Central memory CD4-positive, alpha-beta T cell (primary cell): ENCODE measurements at places on chromosomes 6 and 20.

DNA sequence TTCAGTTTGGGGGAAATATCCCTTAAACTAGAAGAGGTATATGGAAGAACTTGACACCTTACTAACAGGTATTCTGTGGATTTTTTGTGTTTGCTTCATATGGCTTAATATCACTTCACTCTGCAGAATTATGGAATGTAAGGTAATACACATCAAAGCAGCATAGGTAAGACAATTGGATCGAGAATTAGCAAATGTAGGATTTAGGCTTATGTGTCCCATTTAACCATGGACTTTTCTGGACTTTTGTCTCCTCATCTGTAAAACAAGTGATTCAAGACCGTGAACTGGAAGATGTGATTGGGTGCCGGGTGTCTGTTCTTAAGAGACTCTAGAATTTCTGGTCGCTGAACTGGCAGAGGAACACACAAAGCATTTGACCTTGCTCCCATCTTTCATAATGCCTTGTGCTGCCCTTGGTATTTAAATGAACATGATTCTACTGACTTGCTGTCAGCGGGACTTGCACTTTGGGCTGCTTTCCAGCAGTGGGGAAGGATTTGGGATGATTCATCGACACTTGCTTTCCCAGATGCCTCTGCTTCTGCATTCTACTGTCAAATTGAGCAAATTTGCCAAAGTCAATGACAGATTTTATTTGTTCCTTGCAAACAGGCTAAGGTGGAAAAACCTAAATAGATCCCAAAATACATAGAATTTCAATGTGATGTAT is 199.8 kb downstream of the PLCB1 start:
- no peak for DNase-seq

DNA sequence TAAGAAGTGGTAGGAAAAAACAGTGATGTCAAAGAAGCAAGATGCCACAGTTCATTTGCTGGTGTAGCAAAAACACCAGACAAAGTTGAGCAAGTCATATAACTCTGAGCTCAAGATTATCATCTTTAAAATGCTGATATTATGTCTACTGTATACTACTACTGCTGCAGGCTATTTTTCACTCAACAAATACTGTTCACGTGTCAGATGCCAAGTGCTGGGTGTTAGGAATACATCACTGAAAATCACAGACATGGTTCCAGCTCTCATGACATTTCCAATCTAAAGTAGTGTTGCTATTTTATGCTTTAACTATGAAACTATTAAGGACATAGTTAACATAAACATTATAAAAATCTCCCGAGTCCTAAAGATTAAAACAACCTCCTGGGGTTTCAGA is 163.0 kb downstream of the NKAIN2 start:
- DNase-seq, result no peak

GRCh38 chr6:157242791-157243190 is 80.5 kb downstream of the TMEM242 start:
- DNase-seq, result no peak

DNA sequence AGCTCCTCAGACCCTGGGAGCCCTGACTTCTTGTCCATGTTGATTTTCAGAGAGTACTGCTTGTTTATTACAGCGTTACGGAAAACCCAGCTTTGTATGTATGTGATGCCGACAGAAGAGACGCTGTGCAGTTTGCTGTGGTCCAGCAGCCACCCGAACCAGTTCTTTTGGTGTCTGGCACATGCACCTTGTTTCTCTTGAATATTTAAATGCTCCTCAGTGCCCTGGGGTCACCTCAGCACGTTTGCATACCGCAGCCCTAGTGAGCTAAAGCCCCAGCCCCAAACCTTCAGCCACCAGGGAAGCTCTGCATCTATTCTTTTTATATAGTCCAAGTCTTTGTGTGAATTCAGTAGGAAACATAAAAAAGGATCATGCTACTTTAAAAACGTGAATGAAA is 39.9 kb downstream of the AFDN start:
- DNase-seq, result no peak

DNA sequence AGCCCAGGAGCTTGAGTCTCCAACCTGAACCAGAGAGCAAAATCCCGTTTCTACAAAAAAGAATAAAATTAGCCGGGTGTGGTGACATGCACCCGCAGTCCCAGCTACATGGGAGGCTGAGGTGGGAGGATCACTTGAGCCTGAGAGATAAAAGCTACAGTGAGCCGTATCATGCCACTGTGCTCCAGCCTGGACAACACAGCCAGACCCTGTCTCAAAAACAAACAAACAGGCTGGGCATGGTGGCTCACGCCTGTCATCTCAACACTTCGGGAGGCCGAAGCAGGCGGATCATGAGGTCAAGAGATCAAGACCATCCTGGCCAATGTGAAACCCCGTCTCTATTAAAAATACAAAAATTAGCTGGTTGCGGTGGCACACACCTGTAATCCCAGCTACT is 11.4 kb upstream of the PTCRA start:
- DNase-seq, result no peak

DNA sequence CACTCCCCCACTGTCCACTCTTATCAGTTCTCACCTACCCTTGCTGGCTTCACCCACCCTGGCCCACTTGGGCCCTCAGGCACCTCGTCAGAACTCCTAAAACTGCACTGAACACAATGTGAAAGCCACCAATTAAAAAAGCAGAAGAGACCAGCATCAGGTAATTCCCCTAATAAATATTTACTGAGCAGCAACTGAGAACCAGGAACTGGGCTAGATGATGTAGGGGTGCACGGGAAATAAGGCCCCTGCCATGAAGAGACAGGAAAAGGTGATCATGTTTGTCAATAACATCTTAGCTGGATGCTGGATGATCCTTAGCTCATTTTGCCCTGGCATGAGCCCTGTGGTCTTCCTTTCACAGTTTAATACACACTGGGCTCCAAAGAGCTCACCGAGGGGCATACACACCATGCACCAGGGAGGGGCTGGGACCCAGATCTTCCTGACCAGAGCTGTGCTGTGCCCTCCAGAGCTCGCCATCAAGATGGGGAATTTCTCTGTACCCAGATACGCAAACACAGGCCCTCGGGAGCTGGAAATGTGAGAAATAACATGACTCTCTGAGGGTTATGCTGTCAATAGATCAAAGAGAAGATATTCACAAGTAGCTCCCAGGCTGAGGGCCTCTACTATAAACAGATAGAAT is 113.6 kb upstream of the SLC22A16 start:
- DNase-seq, result no peak

DNA sequence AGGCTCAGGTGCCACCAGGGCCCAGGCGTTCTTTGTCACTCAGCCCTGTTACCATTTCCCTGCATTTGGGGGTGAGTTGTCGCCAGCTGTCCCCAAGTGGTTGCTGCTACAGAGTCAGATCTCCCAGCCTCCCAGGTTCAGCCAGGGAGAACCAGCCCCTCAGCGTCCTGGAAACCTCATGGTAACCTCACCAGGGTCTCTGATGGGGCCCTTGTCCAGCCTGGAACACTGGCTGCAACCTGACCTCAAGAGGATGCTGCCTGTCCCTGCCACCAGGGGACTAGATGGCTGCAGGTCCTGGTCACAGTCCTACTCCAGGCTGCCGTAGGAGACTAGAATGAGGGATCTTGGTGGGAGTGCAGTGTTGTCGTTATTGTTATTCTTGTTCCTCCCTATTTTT is 228.3 kb upstream of the PDE10A start:
- no peak for DNase-seq

DNA sequence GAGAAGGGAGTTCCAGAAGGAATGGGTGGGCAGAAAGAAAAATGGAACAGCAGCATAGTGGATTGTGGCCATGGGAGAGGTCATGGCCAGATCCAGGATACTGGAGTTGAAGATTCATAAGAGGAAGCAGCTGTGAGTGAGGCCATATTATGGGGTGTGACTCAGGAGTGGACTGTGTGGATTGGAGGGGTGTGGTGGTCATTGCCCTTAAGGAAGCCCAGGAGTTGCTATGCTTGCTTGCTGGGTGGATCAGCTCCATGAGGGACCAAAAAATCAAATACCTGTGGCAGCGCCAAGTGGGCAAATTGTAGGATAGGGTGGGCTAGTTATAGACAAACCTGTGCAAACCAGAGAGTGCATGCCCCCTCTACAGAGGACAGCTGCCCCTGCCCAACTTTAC is 18.3 kb downstream of the LRRC1 start:
- no peak for DNase-seq

- DNase-seq, result no peak
Observed at GRCh38 chr20:53879048-53879684, 191.2 kb downstream of the BCAS1 start.

GRCh38 chr6:105560611-105561066 is 157.8 kb upstream of the PREP start:
- no peak for DNase-seq

DNA sequence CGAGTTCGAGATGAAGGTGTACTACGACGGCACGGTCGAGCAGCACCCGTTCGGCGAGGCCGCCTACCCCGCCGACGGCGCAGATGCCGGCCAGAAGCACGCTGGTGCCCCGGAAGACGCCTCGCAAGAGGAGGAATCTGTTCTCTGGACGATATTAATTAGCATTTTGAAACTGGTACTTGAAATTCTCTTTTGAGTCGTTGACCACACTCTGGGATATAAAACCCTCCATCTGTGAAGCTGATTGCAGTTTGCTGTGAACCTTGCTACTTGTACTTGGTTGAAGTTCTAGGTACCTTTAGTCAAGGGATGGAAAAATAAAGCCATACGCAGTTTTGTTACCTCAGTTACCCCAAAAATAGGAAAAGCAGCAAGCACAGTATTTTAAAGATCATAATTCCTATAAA is 917 bp downstream of the C6orf120 start:
- DNase-seq, result no peak

GRCh38 chr6:39266782-39267355 is 37.6 kb upstream of the KCNK5 start:
- DNase-seq, result no peak
